ENCODE measurements at places on chromosomes 2 and 18.

DNA sequence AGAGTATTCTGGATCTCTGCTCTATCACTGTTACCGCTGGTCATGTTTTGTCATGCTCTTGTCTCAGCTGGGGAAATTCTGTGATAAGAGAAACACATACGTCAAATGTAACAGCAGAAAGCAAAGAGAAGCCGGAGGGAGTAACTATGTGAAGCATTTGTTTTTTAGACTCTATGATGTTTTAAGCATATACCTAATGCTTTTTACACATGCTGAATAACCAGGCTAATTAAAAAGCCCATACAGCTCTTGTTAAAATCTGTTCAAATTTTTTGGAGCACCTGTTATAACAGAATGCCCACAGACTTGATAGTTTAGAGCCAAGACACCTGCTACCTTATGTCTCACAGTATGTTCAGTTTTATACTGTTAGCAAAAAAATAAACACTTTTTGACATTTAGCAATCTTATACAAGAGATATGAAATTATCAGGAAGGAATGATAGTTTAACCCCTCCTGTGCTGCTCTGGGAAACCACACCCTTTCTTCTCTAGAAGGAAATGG is 92.3 kb upstream of the TANK start:
- DNase-seq, result no peak

- no peak for DNase-seq
Measured at GRCh38 chr18:9549405-9549804, 65.0 kb downstream of the PPP4R1 start.

- DNase-seq, result no peak
Measured at GRCh38 chr18:48152549-48152948, 222.1 kb upstream of the SMAD2 start.

GRCh38 chr18:5746844-5747243 is 148.5 kb downstream of the TMEM200C start:
- no peak for DNase-seq

GRCh38 chr2:135662088-135662487 is 79.6 kb upstream of the UBXN4 start:
- DNase-seq, result no peak

DNA sequence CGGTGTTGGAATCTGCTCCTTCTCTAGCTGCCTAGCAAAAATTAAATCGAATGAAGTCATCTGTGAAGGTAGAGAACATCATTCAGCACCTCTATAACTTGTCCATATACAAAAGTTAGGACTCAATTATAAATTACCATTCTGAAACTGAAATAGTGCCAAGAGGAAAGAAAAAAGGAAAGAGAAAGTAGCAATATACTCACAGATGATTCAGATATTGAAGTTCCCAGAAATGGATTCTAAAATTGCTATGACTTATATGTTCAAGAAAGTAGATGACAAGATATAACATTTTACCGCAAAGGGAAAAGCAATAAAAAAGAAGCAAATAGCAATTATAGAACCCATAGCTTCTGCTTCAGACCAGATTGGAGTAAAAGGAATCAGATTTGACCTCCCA is 333.6 kb upstream of the GYPC start:
- DNase-seq, result no peak

GRCh38 chr2:864501-865106 is 86.0 kb upstream of the SNTG2 start:
- DNase-seq, result no peak

DNA sequence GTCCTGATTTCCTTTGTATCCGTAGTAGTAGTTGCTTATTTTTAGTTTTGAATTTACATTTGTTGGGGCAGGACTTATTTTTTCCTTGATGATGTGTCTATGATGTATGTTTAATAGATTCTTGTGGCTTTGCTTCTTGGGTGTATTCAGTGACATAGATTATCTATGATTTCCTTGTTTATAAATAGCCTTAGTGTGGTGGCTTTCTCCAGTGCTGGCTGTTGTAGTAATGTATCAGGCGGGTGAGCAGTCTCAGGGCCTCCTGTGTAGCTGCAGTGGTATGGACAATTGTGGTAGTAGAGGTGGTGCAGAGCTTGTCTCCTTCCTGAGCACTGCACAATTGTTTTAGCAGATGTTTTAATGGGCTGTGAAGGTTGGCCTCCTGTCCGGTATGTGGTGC is 60.5 kb downstream of the SMCHD1 start:
- DNase-seq, result no peak

DNA sequence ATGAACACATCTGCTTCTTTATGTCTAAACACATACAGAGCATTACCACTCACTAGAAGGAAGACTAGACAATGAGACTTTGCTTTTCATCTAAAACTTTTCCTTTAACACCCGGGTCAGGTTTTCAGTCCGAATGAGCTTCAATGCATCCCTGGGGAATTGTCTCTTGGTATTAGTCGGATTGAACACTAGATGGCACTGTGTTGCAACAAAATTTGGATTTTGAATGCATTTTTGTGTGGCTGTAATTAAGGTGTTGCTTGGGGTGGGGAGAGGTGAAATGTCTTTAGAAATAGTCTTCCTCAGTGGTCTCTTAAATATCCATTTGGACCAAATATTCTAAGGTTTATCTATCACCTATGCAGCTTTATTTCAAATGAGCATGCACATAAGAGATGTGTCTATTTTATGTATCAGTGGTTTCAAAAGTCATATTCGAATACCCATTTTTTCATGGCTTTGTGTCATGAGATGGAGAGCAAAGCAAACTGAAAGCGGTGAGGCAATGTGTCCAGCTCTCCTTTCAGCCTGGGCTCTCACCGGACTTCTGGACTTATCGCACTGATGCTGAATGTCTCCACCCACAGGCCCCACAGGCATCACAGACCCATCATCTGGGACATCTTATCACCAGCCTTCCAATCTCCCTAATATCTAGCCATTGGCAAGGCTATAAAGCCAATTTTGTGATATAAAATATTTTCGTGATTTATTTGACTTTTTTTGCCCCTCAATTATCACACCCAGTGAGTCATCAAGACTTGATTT is 510.3 kb downstream of the RNF144A start:
- DNase-seq, result no peak

Measured in T-cell (primary cell).